Foreskin keratinocyte (primary cell): ENCODE measurements at places on chromosomes 4 and X. TPM values are rescaled to one million over a fixed set of nuclear protein-coding genes. Genes with fewer than 3 reads are reported as not detected.

DNA sequence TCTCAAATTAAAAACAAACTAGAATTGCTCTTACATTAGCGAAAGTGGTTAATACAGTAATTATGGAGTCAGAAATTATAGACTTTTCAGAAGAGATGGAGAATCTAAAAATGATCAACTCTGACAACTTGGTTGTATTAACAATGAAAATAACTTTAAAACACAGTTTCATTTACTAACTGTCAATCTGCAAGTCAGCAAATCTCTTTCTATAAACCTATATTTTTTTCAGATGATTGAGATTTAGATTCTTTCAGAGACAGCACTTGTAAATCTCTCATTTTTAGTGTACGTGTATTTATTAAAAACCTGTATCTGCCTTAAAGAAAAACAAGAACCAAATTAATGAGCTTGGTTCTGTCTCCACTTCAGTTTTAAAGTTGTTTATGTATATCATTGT is 311.4 kb downstream of the EPHA5 start:
- no peak for DNase-seq

DNA sequence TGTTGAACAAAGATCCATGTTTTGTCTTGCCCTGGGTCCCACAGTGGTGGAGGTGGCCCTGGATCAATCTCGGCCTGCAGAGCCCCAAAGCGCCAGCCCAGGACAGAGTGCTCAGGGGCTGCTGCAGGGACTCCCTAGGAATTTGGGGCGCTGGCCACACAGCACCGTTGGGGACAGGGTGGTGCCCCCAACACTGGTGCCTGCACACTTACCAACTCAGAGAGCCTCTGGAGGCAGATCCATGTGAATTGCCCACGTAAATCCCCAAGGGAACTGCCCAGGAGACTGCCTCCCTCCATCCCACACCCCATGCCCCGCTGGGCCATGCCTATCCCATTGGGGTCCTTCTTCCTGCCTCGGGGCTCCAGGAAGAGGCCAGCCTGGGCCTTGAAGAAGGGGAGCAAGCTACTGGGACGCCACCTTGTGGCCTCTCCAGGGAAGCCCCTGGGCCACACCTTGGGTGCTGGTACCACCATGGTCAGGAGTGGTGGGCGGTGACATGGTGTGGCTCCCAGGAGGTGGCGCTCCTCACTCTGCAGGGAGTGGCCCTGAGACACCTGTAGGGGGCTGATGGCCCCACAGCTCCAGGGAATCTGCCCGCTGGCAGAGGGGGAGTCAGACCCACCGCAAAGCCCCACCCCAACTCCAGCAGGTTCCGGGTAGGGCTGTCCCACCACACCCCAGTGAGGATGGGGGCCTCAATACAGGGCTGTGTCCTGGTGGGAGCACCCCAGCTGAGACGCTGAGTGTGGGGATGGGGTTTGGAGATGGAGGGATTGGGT is 22.8 kb downstream of the CFAP99 start:
- DNase-seq: no peak

- no peak for DNase-seq
Measured at GRCh38 chr4:105170711-105171110, 24.0 kb downstream of the TET2 start.

GRCh38 chrX:68822641-68823410 is 6.0 kb upstream of the EFNB1 start:
- DNase-seq: no peak

- no peak for DNase-seq
Measured at GRCh38 chrX:48470110-48470832, at the start of gene SLC38A5. Gene SLC38A5, minus strand, starts transcription at chrX:48470260. Its CDS starts 2,336 bp downstream, at chrX:48467924.

DNA sequence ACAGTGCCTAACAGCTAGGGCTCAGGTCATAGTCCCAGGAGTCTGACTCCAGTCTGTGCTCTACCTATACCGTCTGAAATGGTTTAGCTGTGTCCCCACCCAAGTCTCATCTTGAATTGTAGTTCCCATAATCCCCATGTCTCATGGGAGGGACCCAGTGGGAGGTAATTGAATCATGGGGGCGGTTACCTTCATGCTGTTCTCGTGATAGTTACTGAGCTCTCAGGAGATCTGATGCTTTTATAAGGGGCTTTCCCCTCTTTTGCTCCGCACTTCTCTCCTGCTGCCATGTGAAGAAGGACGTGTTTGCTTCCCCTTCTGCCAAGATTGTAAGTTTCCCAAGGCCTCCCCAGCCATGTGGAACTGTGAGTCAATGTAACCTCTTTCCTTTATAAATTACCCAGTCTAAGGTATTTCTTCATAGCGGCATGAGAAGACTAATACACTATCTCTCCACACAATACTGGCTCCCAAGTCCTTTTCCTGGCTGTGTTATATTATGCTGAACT is 110.8 kb downstream of the AFAP1 start:
- no peak for DNase-seq

GRCh38 chr4:129369361-129370010 is 273.5 kb downstream of the C4orf33 start:
- DNase-seq: no peak

RNF212 gene
- total RNA-seq: 0.17 and 0.35 TPM in 2 replicates

NPY1R gene
- 0.04 and 0.17 TPM in 2 replicates for total RNA-seq
